Activated T-helper 9 cell treated with anti-CD3 and anti-CD28 coated beads, Interleukin-2, amount 50 U/mL, for 16 hours (primary cell): ENCODE measurements at places on chromosomes 3 and 15.

GRCh38 chr3:156792945-156793344 is 33.2 kb upstream of the LEKR1 start:
- no peak for DNase-seq

- no peak for DNase-seq
Observed at GRCh38 chr3:123540285-123540684, 44.6 kb downstream of the HACD2 start.

- DNase-seq, result no peak
Observed at GRCh38 chr3:112437146-112438022, 61.9 kb downstream of the BTLA start.

DNA sequence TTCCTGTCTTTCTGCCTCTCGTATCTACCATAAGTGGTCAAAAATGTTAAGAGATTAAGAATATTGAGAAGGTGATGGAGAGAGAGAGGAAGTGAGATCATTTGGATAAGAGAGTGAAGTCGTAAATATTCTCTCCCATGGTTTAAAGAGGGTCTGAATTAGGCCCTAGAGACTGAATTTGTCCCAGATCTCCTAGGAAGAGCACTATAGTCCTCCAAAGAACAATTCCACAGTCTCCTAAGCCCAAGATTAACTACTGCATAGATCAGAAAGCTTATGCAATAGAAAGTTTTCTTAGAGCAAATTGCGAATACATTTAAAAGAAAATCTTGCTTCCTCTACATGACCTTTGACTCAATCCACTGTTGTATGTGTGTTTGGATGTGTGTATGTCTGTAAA is 598.8 kb downstream of the TUSC7 start:
- no peak for DNase-seq

DNA sequence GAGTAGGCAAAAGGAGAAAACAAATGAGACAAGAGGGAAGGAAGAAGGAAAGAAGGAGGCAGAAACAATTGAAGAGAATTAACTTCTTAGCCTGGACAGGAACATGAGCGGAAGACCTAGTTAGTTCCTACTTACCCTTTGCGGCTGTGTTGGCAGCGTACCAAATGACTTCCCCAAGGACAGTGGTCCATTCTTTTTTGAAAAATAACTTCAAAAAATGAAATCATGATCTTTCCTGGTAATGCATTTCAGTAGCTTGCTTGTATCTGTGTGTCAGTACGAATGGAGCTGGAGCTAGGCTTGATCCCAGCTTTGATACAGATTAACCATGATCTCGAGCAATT is 41.5 kb upstream of the CFAP161 start:
- DNase-seq, result no peak

DNA sequence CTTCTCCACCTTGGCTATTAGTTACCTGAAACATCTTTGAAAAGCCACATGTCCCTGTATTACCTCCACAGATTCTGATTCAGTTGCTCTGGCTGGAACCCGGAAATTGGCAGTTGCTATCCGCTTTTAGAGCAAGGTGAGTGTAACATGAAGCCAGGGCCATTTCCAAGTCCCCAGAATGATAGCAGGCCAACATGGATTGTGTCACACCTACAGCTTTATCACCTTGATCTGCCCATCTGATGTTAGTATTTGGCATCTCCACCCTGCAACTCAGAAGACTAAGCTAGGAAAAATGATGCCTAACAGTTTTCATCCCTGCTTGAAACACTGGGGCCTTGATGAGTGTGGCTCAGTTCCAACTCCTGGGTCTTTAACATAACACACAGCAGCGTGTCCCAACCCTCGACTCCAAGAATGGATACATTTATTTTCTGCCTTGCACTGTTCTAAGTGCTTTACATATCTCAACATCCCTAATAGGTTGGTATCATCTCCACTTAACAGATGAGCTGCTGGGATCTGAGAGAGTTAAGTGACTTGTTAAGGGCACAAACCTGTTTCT is 21.3 kb upstream of the NUDT16 start:
- DNase-seq, result no peak

DNA sequence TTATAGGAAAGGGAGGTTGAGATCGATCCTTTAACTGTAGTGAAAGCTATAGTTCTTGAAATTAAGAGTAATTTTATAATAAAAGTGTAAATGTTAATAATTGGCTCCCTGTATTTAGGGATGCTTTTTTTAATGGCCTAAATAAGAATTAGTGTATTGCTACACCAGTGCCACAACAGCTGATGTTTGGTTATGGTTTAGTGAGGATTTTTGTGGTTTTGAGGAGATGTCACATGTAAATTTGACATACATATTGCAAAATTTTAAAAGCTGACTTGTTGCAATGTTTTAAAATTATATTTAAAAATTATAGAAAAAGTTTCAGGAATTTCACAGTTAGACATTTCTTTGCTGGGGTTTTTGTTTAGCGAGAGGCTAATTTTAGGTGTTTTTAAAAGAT is 3.9 kb downstream of the TSC22D2 start:
- DNase-seq, result no peak
